ENCODE measurements at places on chromosomes 1 and 21.

DNA sequence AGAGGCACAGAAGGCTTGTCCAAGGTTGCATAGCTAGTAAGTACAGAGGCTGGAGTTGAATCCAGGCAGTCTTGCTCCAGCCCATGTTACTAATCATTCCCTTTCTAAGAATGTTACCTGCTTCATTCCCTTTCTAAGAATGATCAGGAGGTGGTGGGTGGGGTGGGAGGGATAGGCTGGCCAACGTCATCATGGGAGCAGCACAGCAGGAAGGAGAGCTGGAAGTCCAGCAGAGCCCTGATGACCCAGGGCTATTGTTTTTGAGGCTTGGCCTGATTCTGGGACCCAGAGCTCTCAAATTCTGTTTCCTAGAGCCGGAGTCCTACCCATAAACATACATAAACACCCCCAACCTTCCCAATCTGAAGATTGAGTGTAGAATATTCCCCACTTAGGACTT, 11.8 kb upstream of the CSF1 start:
- no peak for DNase-seq

DNA sequence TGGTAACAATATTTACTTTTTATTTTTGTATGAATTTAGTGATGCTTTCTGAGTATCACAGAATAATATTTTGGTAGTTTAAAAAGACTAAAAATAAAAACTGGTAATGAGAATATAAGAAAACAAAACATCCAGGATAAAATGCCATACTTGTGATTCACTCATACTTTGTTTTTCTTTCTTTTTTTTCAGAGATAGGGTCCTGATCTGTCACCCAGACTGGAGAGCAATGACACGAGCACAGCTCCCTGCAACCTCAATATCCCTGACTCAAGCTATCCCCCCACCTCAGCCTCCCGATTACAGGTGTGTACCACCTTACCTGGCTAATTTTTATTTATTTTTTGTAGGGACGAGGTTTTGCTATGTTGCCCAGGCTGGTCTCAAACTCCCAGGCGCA, 64.2 kb upstream of the ADAM30 start:
- no peak for DNase-seq

GRCh38 chr1:14442669-14443068, 155.8 kb upstream of the KAZN start:
- no peak for DNase-seq

DNA sequence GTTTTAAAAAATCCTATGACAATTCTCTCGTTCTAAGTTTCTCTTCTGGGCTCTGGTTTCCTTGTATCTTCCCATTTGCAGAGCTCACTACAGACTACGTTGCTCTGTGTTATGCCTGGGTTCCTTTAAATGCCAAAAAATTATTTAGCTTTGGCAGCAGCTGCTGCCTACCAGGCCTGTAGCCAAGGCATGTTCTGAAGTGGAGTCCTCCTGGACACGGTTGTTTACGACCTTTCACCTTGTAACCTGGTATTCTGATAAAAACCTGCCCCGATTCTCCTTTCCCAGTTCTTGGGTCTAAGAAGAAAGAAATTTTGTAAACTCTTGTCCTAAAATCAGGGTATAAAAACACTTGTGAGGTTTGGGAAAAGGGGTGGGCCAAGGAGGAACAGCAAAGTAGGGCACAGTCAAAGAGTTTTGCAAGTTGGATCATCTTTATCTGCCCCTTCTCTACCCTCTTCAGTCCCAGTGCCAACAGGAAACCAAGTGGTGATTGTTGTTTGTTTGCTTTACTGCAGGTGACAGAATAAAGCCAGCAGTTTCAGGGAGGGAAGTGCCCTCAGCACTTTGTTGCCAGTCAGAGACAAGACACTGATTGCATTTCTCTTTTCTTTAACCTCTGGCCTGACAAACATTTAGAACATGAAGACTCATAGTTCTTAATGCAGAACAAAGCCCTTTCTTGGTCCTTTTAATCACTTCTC, 3.1 kb upstream of the TXNIP start:
- no peak for DNase-seq

DNA sequence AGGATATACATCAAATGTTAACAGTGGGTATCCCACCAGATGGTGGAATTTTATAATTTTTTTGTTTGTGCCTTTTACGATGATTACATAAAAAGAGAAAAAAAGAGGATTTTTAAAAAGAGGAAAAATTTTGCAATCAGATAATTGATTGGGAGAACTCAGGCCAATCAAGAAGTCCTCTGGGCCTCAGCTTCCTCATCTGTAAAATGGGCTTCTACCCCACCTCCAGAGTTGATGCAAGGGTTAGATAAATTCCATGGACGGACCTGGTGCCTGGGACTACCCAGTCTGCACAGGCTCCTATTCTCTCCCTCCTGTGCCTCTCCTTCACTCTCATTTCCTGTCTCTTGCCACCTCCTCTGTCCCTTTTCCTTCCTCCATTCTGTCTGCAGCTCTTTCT, 88.9 kb downstream of the TRABD2B start:
- no peak for DNase-seq

Measured in left renal pelvis (tissue), 4 donors.